ENCODE measurements at places on chromosomes 16 and 17. TPM values are rescaled to one million over a fixed set of nuclear protein-coding genes. Genes with fewer than 3 reads are reported as not detected.
A peak's percentile ranks its signal among the peaks of the same experiment; 100 is the strongest.

The TPPP3 gene
- total RNA-seq = not detected

The RDM1 gene
- 18.6 TPM for total RNA-seq

The SLC25A11 gene
- total RNA-seq = 65.2 TPM

The NPIPA5 gene
- 13.1 TPM for total RNA-seq

The CACNG5 gene
- total RNA-seq = not detected

The CCL4 gene
- total RNA-seq = 4.6 TPM

- peaks cover 17% of the 10 kb centered on the region for H3K4me1 ChIP-seq
- H3K27ac ChIP-seq = no peak overlapping the region
- H3K27me3 ChIP-seq = no peaks in the 10 kb centered on the region
- H3K4me3 ChIP-seq = no peak overlapping the region
Observed at GRCh38 chr17:2074919-2075318, 20.0 kb downstream of the HIC1 start.

DNA sequence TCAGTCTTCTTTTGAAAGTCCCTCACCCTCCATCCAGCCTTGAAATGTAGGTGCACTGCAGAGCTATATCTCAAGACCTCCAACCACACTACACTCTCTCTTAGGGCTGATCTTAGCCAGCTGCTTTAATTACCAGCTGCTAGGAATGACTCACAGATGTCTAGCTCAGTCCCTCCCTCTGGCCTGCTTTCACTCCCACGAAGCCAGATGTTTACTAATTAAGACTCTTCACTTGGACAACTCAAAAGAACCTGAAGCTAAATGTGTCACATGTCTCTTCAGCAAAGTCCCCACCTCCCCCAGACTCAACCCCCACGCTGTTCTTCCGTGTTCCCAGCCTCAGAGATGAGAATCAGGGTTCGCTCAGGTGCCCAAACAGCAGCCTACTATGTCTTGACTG is 2.6 kb downstream of the GTF3C1 start:
- DNase-seq = no peak

- no peak for DNase-seq
- no peak overlapping the region for H3K4me3 ChIP-seq
- no peak overlapping the region for H3K27ac ChIP-seq
- no peaks in the 10 kb centered on the region for H3K4me1 ChIP-seq
- H3K36me3 ChIP-seq = no peaks in the 10 kb centered on the region
Observed at GRCh38 chr17:37671824-37672547, 28.7 kb upstream of the DDX52 start.

DNA sequence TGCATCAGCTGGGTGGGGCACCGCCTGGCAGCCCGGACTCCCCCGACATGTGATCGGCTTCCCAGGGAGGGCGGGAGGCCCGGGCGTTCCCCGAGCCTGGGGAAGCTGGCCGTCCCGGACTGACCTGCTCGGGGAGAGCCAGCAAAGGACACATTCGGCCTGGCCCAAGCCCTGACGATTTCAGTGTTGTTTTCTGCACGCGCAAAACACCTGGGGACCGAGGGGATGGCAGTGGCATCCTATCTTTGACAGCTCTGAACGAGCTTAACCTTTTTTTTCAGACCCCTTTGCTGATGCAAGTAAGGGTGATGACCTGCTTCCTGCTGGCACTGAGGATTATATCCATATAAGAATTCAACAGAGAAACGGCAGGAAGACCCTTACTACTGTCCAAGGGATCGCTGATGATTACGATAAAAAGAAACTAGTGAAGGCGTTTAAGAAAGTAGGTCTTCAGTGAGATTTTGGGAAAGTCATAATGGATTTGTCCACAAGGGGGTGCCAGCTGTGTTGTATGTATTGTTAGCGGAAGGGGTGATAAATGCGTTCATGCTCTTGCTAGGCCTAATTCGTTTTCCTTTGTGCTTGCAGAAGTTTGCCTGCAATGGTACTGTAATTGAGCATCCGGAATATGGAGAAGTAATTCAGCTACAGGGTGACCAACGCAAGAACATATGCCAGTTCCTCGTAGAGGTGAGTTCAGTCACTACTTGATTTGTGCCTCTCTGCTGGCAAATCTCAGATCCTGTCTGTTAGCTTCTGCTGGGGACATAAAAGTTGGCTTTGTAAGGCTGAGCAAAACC is 1.0 kb downstream of the EIF1 start:
- peak overlapping the region; percentile 99 for H3K27ac ChIP-seq
- peak; percentile 77 for DNase-seq
- H3K36me3 ChIP-seq = peaks cover 35% of the 10 kb centered on the region
- H3K4me1 ChIP-seq = peaks cover 26% of the 10 kb centered on the region
- peak overlapping the region; percentile 97 for H3K4me3 ChIP-seq

DNA sequence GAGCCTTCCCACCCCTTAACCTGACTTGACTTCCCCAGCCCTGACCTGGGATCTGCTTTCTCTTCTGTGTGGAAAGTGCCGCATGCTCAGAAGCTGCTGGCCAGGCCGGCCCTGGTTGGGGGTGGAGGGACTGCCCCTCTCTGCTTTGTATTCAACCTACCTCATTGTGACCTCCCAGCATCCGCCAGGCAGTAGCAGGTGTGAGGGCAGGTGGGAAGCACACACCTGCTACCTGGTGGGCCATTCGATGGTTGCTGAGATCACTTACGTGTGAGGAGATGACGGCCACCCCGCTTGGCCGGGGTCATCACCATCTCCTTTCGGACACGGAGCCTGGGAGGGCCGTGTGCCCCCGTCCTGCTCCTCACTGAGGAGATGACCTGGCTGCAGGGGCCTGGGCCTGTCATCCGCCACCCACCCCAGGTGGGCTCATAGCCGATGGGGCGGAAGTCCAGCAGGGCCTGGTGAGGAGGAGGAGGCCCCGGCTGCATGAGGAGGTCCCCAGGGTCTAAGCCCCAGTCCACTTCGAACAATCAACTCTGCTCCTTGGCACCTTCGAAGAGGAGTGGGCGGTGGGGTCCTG is 7.1 kb downstream of the CPNE7 start:
- DNase-seq = no peak
- no peak overlapping the region for H3K4me3 ChIP-seq
- H3K27ac ChIP-seq = no peak overlapping the region
- no peaks in the 10 kb centered on the region for H3K4me1 ChIP-seq

GRCh38 chr17:76278268-76278908 is 13.2 kb downstream of the UBALD2 start:
- H3K4me1 ChIP-seq = peaks cover 35% of the 10 kb centered on the region
- no peak overlapping the region for H3K4me3 ChIP-seq
- DNase-seq = no peak
- no peaks in the 10 kb centered on the region for H3K36me3 ChIP-seq

DNA sequence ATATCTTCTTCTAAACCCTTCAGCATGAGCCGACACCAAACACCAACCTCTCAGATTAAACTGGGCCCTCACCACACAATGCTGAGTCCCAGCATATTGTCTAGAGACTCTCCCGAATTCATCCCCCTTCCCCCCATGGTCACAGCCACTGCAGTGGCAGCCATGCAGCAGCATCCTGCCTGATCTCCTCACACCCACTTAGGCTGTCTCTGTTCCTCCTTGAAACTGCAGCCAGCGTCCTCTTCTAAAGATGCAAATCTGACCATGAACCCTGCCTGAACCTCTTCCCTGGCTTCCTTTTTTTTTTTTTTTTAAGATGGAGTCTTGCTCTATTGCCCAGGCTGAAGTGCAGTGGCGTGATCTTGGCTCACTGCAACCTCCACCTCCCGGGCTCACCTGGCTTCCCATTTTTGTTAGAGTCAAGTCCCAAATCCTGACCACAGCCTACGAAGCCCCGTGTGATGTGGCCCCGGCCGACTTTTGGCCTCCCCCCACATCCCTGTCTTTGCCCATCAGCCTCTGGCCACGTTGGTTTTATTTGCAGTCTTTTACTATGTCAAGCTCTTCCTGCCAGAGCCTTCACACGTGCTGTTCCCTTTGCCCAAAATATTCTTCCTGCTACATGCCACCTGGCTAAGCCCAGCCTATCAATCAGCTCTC is 2.8 kb downstream of the FA2H start:
- no peak overlapping the region for H3K27ac ChIP-seq
- H3K36me3 ChIP-seq = no peaks in the 10 kb centered on the region
- DNase-seq = no peak
- no peak overlapping the region for H3K4me3 ChIP-seq

DNA sequence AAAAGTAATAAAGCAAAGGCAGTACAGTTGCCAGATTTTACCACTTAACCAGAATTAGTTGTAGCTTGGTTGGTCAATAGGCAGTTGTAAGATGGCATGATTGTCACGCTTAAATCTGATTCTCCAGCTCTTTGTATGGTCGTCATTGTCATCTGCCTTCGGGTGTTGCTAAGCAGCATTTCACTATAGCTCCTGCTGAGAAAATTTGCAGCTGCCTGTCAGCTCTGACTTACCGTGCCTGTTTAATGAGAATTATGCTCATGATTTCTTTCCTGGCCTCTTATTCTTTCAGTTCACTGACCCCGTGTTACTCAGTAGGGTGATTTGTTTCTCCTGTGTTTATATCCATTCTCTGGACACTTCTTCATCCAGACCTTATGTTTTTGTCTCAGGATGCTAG is 66.7 kb downstream of the TANGO6 start:
- H3K27ac ChIP-seq = no peak overlapping the region
- H3K27me3 ChIP-seq = no peaks in the 10 kb centered on the region
- peaks cover 8% of the 10 kb centered on the region for H3K36me3 ChIP-seq
- no peak overlapping the region for H3K4me3 ChIP-seq
- DNase-seq = no peak

Data from activated naive CD4-positive, alpha-beta T cell treated with anti-CD3 and anti-CD28 coated beads for 36 hours (primary cell).